ENCODE measurements at places on chromosomes 4 and X. TPM values are rescaled to one million over a fixed set of nuclear protein-coding genes. Genes with fewer than 3 reads are reported as not detected.

The GRPR gene
- total RNA-seq, result 0.13 TPM

The XKRX gene
- total RNA-seq, result 0.72 TPM

The RAI2 gene
- not detected for total RNA-seq

The FGFR3 gene
- 2.3 TPM for total RNA-seq

The NPY2R gene
- total RNA-seq, result not detected

The TIGD2 gene
- total RNA-seq, result 6.4 TPM

The HAND2 gene
- 0.31 TPM for total RNA-seq

The PDCL2 gene
- not detected for total RNA-seq

The SPOCK3 gene
- not detected for total RNA-seq

The FGFBP1 gene
- 5.1 TPM for total RNA-seq

The KDR gene
- total RNA-seq, result 0.11 TPM

The ZNF157 gene
- total RNA-seq, result 0.07 TPM

The TEX13B gene
- total RNA-seq, result not detected

The DRP2 gene
- 0.27 TPM for total RNA-seq

The MAP9 gene
- 5.2 TPM for total RNA-seq

The MAGEA12 gene
- 0.12 TPM for total RNA-seq

The NAT8L gene
- total RNA-seq, result 15.4 TPM

The FAM9B gene
- total RNA-seq, result not detected

The TLR10 gene
- total RNA-seq, result 0.06 TPM

The CXCL10 gene
- total RNA-seq, result 0.18 TPM

The MAGEA2 gene
- total RNA-seq, result not detected

The PDK3 gene
- total RNA-seq, result 5.4 TPM

The DMRTC1 gene
- not detected for total RNA-seq

The MEPE gene
- total RNA-seq, result not detected

The GRID2 gene
- not detected for total RNA-seq

The HERC5 gene
- 4.1 TPM for total RNA-seq

The SPATA4 gene
- 0.22 TPM for total RNA-seq

The IL2RG gene
- not detected for total RNA-seq

The PAGE1 gene
- not detected for total RNA-seq

The FRMPD4 gene
- total RNA-seq, result 0.04 TPM
